Activated CD8-positive, alpha-beta memory T cell treated with anti-CD3 and anti-CD28 coated beads, Interleukin-2, amount 50 U/mL, for 4 hours (primary cell): ENCODE measurements at places on chromosomes 1 and 21.

- no peak for DNase-seq
Measured at GRCh38 chr1:56586502-56586901, 7.1 kb upstream of the PLPP3 start.

GRCh38 chr21:19535356-19535755 lies 1131.8 kb upstream of the TMPRSS15 start:
- DNase-seq: no peak

DNA sequence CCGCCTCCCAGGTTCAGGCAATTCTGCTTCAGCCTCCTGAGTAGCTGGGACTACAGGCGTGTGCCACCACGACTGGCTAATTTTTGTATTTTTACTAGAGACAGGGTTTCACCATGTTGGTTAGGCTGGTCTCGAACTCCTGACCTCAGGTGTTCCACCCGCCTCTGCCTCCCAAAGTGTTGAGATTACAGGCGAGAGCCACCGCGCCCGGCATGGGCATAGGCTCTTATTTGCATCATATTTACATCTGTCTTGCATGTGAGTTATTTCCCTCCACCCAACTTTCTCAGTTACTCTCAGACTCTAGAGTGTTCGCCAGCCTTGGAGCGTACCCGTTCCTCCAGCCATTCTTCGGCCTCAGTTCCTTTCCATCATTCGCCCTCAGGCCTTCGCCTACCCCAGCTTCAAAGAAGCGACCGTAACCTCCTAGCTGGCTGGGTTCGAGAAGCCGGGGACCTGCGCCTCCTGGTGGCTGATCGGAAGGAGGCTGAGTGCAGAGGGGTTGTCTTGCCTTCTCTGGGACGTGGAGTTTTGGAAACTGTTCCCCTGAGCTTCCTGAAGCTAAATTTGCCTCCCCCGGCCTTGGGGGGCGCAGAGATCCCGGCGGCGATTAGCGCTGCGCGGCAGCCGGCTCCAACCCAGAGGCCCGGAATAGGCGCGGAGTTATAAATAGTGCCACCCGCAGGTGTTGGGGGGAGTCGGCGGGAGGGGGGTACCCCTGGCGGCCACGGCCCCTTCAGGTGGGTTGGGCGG lies 3.6 kb upstream of the ZBTB7B start:
- peak; percentile 71 for DNase-seq

GRCh38 chr1:98985687-98986086 lies 19.0 kb downstream of the PLPPR5 start:
- DNase-seq: no peak

- DNase-seq: no peak
Measured at GRCh38 chr1:25050165-25050564, 120.1 kb upstream of the RUNX3 start.

DNA sequence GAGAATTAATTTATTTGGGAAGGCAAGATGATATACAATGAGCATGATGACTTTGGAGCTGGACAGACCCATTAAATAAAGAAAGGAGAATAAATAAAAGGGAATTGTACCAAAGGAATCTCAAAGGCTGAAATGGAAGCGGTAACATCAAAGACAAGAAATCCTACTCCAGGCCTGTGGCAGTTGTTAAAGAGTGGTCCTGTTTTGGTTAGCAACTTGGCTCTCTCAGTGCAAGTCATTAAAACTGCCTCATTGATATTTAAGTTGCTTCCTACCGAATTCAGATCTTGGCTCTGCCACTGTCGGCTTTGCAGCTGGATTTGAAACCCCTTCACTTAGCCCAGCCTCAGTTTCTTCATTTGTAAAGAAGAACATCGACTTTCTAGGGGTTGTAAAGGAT lies 10.1 kb downstream of the TGFB2 start:
- DNase-seq: no peak

DNA sequence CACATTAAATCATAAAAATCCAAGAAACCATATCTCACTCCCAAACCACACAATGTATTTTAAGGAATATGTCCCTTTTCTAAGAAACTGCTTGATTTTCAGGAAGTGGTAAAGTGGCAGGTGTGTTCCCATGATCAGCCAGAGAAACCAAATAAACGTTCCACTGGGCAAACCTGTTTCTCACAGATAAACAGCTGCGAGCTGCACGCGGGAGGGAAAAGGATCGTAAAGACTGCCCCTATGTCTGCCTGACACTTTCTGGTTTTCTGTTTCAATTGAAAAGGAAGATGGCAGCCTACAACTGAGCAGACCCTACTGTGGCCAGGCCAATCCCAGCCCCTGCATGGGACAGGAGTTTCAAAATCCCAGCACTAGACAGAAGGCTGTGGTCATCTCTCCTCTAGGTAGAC lies 36.6 kb downstream of the HIVEP3 start:
- DNase-seq: no peak

- no peak for DNase-seq
Measured at GRCh38 chr1:22112554-22112953, 30.3 kb downstream of the WNT4 start.

DNA sequence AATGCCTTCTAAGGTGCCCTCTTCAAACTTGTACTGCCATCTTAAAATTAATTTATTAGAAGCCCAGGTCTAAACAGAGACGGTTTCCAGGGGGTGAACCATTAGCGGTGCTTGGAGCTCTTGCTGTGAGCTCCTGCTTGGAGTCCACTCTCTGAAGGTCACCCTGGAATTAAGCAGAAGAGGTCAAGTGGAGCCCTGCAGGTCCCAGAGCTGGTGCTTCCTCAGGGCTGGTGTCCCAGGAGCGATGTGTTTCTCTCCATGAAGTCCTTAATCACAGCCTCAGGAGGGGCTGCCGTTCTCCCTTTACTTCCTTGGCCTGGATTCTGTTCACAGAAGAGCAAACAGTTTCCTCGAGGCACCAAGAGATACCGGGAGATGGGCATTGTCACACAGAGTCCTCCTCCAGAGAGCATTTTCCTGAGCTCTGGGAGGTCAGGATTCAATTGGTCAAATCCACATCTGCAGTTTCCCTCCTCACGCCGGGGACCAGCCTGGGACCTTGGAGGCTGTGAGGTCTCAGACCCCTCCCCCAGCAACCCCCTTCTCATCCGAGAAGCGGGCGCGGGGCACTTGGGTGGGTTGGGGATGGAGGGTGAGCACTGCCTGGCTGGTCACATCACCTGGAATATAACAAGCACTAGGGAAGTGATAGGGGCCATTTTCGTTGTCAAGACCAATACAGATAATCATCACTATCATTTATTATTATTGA lies 310.4 kb downstream of the AJAP1 start:
- DNase-seq: no peak

DNA sequence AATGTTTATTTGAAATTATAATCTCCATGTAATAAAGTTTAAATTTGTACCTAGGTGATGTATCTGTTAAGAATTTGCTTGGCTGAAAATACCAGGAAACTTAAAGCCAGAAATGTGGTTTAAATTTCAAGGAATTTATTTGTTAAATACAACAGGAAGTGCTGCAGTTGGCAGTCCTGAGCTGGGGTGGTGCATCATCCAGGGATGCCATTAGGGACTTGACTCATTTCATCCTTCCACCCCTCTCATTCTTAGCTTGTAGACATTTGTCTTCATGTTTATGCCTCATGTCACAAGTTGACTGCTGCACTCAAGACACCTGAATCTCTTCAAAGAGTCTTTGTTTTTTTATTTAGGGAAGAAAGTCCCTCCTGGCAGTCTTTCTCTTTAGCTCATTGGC lies 175.9 kb downstream of the LHX8 start:
- no peak for DNase-seq

GRCh38 chr1:188782220-188782841 lies 1695.3 kb downstream of the BRINP3 start:
- no peak for DNase-seq

DNA sequence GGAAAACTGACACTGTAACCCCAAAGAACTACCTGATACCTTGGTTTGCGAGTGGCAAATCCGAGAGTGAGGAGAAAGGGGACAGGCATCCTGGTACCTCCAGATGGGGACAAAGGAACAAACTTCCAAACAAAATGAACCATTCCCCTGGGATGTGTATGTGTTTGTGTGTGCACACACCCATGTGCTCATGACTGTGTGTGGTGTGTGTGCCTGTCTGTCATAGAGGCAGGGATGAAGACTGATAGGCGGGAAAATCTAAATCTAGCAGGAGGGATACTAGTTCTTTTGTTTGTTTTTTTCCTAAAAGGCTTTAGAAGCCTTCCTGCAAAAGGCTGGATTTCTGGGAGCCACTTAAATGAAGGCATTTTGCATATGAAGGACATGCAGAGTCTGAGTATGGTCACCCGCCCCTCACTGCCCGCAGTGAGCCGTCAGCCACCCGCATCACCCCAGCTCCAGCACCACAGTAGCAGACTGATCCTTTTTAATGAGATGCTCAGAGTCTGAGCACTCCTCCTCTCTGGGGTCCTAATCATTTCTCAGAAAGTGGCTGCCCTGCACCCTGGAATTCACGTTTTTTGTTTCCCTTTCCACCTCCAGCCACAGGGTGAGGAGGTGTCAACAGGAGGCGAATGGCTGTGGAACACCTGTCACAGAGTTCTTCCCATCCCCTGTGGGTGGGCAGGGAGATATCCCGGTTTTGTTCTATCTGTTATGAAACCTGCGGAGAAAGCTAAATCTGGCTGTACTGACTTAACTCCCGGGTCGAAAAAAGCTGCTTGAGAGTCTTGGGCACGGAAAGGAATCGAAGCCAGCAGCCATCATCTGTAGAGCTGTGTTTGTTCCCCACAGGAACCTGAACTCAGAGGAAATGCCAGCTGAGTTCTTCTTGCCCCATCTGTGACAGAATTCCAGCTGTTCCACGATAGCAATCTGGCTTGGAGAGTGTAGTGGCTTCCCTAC lies 34.9 kb downstream of the UTP25 start:
- DNase-seq: no peak

DNA sequence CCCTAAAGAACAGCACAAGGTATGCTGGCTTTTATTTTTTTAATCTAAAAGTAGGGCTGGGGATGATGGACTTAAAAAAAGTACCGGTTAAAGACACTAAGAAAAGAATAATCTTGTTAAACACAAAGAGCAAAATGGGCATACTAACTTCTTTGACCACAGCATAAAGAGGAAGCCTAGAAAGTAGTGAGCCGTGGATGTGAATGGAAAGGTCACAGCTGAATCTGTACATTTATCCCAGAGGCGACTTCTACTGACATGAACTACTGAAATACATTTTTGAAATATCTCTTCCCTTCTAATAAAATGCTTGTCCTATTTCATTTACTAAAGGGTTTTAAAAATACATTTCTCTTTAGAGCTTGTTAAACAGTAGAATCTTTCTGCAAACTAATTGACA lies 140.7 kb downstream of the SLC45A1 start:
- no peak for DNase-seq

DNA sequence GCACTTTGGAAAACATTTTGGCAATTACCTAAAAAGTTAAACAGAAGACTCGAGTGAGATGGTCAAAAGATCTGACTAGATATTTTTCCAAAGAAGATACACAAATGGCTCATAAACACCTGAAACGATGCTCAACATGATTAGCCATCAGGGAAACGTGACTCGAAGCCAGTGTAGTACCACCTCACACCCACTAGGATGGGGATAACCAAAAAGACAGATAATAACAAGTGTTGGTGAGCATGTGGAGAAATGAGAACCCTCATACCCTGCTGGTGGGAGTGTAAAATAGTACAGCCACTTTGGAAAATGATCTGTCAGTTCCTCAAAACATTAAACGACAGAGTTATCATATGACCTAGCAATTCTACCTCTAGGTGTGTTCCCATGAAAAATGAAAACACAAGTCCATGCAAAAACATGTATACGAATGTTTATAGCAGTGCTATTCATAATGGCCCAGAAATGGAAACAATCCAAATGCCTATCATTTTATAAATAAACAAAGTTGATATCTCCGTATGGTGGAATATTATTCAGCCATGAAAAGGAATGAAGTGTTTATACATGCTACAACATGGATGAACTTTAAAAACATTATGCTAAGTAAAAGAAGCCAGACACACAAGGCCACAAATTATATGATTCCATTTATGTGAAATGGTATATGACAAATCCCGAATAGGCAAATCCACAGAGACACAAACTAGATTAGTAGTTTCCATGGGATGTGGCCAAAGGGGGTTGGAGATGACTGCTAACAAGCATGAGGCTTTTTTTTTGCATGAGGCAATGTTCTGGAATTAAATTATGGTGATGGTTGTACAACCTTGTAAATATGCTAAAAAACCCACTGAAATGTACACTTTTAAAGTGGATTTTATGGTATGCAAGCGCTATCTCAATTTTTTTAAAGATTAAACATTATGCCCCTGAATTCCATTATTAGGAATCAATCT lies 625.3 kb downstream of the KIF26B start:
- no peak for DNase-seq

DNA sequence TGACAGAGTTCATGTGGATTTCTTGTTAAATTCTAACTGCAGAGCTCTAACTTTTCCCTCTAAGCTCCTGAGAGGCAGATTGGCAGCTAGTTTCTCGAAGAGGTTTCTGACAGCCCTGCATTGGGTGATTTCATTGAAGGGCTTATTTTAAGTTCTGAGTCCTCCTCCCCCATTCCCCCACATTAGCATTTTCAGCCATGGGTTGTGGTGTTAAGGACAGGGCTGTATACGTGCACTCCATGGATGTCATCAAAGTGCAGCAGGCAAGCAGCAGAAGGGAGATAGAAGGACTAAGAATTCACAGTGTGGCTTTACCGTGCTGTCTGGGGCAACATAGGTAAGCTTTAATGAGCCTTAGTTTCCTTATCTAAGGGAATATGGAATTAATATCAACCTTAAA lies 19.0 kb downstream of the CRYZ start:
- DNase-seq: no peak
